PC-3 (cell line): ENCODE measurements at places on chromosomes 12 and 14. TPM values are rescaled to one million over a fixed set of nuclear protein-coding genes. Genes with fewer than 3 reads are reported as not detected.

GRCh38 chr14:99677231-99678140 is 6.6 kb upstream of the CYP46A1 start:
- DNase-seq, result no peak
- H3K27me3 ChIP-seq, result no peaks in the 10 kb centered on the region
- no peak overlapping the region for H3K27ac ChIP-seq
- H3K4me1 ChIP-seq, result no peaks in the 10 kb centered on the region; the same call in 1 of the 2 replicates
- H3K4me3 ChIP-seq, result no peak overlapping the region

- peaks cover 53% of the 10 kb centered on the region for H3K36me3 ChIP-seq
- no peaks in the 10 kb centered on the region for H3K27me3 ChIP-seq
- H3K27ac ChIP-seq, result peak overlapping the region; percentile 76
- no peak overlapping the region; the same call in 1 of the 2 replicates for H3K4me3 ChIP-seq
These were observed 11.9 kb downstream of the NAA25 start for GRCh38 chr12:112096667-112097066.

DNA sequence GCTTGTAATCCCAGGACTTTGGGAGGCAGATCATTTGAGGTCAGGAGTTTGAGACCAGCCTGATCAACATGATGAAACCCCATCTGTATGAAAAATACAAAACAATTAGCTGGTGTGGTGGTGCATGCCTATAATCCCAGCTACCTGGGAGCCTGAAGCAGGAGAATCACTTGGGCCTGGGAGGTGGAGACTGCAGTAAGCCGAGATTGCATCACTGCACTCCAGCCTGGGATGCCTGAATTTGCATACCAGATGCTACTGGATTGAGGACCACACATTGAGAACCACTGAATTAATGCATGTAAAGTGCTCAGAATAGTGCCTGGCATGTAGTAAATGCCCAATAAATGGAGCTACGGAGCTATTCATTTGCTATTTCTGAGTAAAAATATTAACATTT is 14.9 kb upstream of the MYH7 start:
- no peak overlapping the region for H3K4me3 ChIP-seq
- H3K4me1 ChIP-seq, result no peaks in the 10 kb centered on the region
- H3K27ac ChIP-seq, result no peak overlapping the region
- no peak for DNase-seq
- no peaks in the 10 kb centered on the region for H3K36me3 ChIP-seq

DNA sequence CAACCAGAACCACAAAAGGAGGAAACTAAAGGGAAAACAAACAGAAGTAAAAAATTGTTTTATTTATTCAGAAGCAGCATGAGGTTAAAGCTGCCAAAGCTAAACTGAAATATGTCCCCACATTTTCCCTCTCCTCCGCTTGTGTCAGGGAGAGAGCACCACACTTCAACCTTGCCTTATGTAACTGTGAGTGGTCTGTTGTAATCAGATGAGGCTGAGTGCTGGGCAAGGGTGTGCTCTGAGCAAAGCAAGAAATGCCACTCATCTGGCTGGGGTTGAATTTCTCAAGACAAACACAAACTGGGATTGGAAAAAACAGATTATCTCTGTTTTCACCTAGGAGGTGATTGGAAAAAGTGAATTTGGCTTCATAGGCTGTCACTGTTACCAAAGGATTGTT is 12.2 kb downstream of the CAPZA3 start:
- H3K27ac ChIP-seq, result no peak overlapping the region
- H3K36me3 ChIP-seq, result no peaks in the 10 kb centered on the region
- no peak overlapping the region for H3K4me3 ChIP-seq

GRCh38 chr12:75754141-75754540 is 242.7 kb upstream of the KRR1 start:
- no peak overlapping the region for H3K27ac ChIP-seq
- no peaks in the 10 kb centered on the region for H3K27me3 ChIP-seq
- no peak overlapping the region for H3K4me3 ChIP-seq
- peaks cover 3% of the 10 kb centered on the region; the same call in 1 of the 2 replicates for H3K4me1 ChIP-seq
- no peaks in the 10 kb centered on the region for H3K36me3 ChIP-seq
- DNase-seq, result no peak

The GALNT16 gene
- 0.17 and 0.33 TPM in 2 replicates for total RNA-seq

The C12orf60 gene
- 0.29 and 0.47 TPM in 2 replicates for total RNA-seq

DNA sequence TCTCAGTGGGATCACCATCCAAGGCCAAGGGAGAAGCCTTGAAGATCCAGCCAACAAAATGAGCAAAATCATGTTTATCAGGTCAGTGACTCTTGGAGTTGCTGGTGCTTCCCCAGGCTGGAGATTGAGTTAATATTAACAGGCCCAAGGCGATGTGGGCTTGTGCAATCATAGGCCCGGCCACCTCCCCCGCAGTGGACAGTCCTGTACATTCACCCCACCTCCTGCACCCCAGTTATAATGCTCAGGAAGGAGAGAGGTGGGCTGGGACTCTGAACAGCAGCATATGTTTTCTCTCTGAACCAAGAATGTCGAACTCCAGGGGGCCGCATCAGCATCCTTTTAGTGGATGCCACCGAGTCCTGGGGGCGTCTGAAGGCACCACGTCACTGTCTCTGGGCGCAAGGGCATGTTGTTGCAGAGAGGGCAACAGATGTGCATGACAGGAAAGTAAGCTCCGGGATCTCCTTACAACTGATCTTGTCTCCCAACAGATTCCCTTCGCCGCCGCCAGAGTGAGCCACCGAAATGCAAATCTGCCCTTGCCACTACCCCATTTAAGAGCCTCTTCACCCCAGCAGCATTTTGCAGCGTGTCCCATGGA is 32.2 kb upstream of the SERPINA6 start:
- H3K36me3 ChIP-seq, result no peaks in the 10 kb centered on the region
- H3K4me1 ChIP-seq, result no peaks in the 10 kb centered on the region
- no peak overlapping the region for H3K27ac ChIP-seq
- no peaks in the 10 kb centered on the region for H3K27me3 ChIP-seq
- H3K4me3 ChIP-seq, result no peak overlapping the region

The RNASE7 gene
- not detected in 2 replicates for total RNA-seq

The NELL2 gene
- total RNA-seq, result 0.80 TPM in 1 of 2 replicates, not detected in the other

GRCh38 chr14:96077983-96078624 is 38.9 kb downstream of the C14orf132 start:
- no peaks in the 10 kb centered on the region for H3K36me3 ChIP-seq
- H3K4me3 ChIP-seq, result no peak overlapping the region
- H3K27me3 ChIP-seq, result peaks cover 31% of the 10 kb centered on the region; the same call in 1 of the 2 replicates
- DNase-seq, result no peak
- peaks cover 3% of the 10 kb centered on the region for H3K4me1 ChIP-seq
- H3K27ac ChIP-seq, result no peak overlapping the region

- H3K4me1 ChIP-seq, result peaks cover 29% of the 10 kb centered on the region
- no peak overlapping the region for H3K4me3 ChIP-seq
- no peaks in the 10 kb centered on the region for H3K36me3 ChIP-seq
- no peak overlapping the region for H3K27ac ChIP-seq
- H3K27me3 ChIP-seq, result no peaks in the 10 kb centered on the region
These were observed 137.2 kb upstream of the ARHGAP5 start for GRCh38 chr14:31939934-31940333.

The ANKS1B gene
- 0.07 and 0.98 TPM in 2 replicates for total RNA-seq

The IFT81 gene
- 7.2 and 10.1 TPM in 2 replicates for total RNA-seq

- H3K36me3 ChIP-seq, result no peaks in the 10 kb centered on the region
- peak; percentile 92 for DNase-seq
- H3K27me3 ChIP-seq, result no peaks in the 10 kb centered on the region
- peaks cover 51% of the 10 kb centered on the region for H3K4me1 ChIP-seq
These were observed 31.2 kb upstream of the KLC1 start for GRCh38 chr14:103597623-103598377.

- no peak for DNase-seq
- peaks cover 26% of the 10 kb centered on the region for H3K27me3 ChIP-seq
- no peak overlapping the region for H3K27ac ChIP-seq
- no peak overlapping the region for H3K4me3 ChIP-seq
- H3K36me3 ChIP-seq, result no peaks in the 10 kb centered on the region
These were observed 10.3 kb upstream of the PPP4R4 start for GRCh38 chr14:94163796-94164195.

The TAS2R7 gene
- total RNA-seq, result not detected in 2 replicates

- no peak overlapping the region for H3K27ac ChIP-seq
- no peaks in the 10 kb centered on the region for H3K4me1 ChIP-seq
- H3K27me3 ChIP-seq, result peaks cover under 1% of the 10 kb centered on the region; the same call in 1 of the 2 replicates
- H3K36me3 ChIP-seq, result no peaks in the 10 kb centered on the region
- DNase-seq, result no peak
These were observed 67.7 kb upstream of the NTF3 start for GRCh38 chr12:5364036-5364770.

DNA sequence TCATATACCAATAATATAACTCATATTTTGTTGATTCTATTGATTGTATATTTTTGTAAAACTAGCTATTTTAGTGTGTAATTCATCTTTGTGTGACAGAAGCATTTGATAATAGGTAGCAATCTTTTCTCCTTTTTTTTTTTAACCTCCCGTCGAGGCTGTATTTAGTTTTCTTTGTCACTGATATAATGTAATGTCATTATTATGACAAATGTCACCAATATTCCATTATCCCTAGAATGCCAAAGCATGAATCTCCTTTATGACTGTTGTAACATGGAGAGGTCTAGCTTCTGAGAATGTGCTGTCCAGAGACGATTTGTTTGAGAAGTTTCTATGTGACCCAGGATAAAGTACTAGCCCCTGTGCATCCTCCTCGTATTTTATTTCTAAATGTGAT is 639.0 kb upstream of the ATXN7L3B start:
- H3K4me1 ChIP-seq, result 0 out of 2 replicates have a peak, but pooled peaks cover 9% of the 10 kb centered on the region
- no peak overlapping the region for H3K27ac ChIP-seq
- no peaks in the 10 kb centered on the region for H3K27me3 ChIP-seq
- no peaks in the 10 kb centered on the region for H3K36me3 ChIP-seq
- no peak for DNase-seq
- no peak overlapping the region for H3K4me3 ChIP-seq

- DNase-seq, result no peak
- no peaks in the 10 kb centered on the region for H3K27me3 ChIP-seq
- no peaks in the 10 kb centered on the region for H3K4me1 ChIP-seq
- no peak overlapping the region for H3K27ac ChIP-seq
- no peak overlapping the region for H3K4me3 ChIP-seq
These were observed 81.2 kb downstream of the PRKD1 start for GRCh38 chr14:29846339-29847055.

- H3K4me1 ChIP-seq, result no peaks in the 10 kb centered on the region
- H3K27ac ChIP-seq, result no peak overlapping the region
- no peaks in the 10 kb centered on the region for H3K36me3 ChIP-seq
- H3K4me3 ChIP-seq, result no peak overlapping the region
- H3K27me3 ChIP-seq, result no peaks in the 10 kb centered on the region
These were observed 111.6 kb upstream of the NOS1 start for GRCh38 chr12:117472983-117473382.

The TC2N gene
- total RNA-seq, result 3.7 and 6.2 TPM in 2 replicates

- DNase-seq, result no peak
- no peak overlapping the region for H3K27ac ChIP-seq
- H3K4me1 ChIP-seq, result peaks cover 16% of the 10 kb centered on the region
- no peaks in the 10 kb centered on the region for H3K36me3 ChIP-seq
- no peak overlapping the region for H3K4me3 ChIP-seq
- H3K27me3 ChIP-seq, result no peaks in the 10 kb centered on the region
These were observed 5.0 kb upstream of the RAPGEF3 start for GRCh38 chr12:47763481-47764346.

The OVCH1 gene
- not detected in 2 replicates for total RNA-seq

DNA sequence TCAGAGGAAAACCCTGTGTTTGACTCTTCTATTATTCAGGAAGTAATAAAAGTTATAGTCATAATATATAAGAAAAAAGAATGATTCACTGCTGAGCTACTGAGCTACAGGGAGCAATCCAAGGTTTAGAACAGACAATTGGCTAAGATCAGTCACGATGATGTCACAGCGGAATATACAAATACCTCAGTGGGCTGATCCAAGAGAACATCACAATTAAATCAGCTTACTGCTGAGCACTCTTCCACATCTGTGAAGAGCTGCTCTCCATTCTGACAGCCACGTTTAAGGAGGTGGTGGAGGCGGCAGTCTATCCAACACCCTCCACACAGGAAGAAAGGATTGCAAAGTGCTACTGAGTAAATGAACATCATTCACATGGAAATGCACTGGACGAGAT is 271.0 kb downstream of the APAF1 start:
- no peaks in the 10 kb centered on the region for H3K36me3 ChIP-seq
- peaks cover 30% of the 10 kb centered on the region; the same call in 1 of the 2 replicates for H3K27me3 ChIP-seq
- H3K4me3 ChIP-seq, result no peak overlapping the region
- peaks cover 9% of the 10 kb centered on the region; the same call in 1 of the 2 replicates for H3K4me1 ChIP-seq
- H3K27ac ChIP-seq, result no peak overlapping the region
- DNase-seq, result peak; percentile 62

- no peak overlapping the region for H3K27ac ChIP-seq
- DNase-seq, result no peak
- no peaks in the 10 kb centered on the region for H3K27me3 ChIP-seq
- no peaks in the 10 kb centered on the region for H3K4me1 ChIP-seq
These were observed 5.7 kb upstream of the CLEC14A start for GRCh38 chr14:38261620-38262019.

DNA sequence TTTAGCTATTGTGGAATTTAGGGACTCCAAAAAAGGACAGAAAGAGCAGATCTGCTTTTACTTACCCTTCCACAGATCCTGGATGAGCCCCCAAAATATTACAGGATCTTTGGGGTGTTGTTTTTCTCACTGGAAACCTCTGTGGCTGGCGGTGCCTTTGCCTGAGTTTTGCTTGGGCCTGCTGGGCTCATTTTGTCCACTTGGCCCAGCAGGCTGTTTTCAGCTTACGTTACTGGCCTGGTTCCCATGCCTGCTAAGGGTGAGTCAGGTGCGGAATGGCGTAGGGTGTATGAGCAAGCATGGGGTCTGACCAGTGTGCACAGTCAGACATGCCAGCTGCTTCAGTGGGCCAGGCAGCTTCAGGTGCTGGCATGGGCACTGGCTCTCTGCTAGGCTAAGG is 45.8 kb downstream of the HSD17B6 start:
- peak overlapping the region; percentile 43 for H3K27ac ChIP-seq
- no peaks in the 10 kb centered on the region for H3K27me3 ChIP-seq
- no peaks in the 10 kb centered on the region for H3K36me3 ChIP-seq
- no peak overlapping the region for H3K4me3 ChIP-seq
- peak; percentile 86 for DNase-seq
- peaks cover 6% of the 10 kb centered on the region for H3K4me1 ChIP-seq

DNA sequence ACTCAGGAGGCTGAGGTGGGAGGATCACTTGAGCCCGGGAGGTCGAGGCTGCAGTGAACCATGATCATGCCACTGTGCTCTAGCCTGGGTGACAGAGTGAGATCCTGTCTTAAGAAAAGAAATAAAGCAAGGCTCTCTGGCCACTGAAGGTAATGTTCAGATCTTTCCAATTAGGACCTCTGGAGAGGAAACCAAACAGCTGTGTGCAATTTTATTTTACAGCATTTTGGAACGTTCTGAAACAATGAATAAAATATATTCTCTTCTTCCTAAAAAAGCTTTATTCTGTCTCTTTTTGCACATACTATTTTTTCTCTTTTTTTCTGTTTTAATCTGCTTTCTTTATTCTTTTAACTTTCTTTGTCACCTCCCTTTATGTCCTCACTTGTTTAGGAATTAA is 5.0 kb upstream of the YBX3 start:
- H3K4me3 ChIP-seq, result no peak overlapping the region
- H3K27me3 ChIP-seq, result no peaks in the 10 kb centered on the region
- peaks cover 23% of the 10 kb centered on the region for H3K4me1 ChIP-seq
- H3K27ac ChIP-seq, result no peak overlapping the region
- no peaks in the 10 kb centered on the region for H3K36me3 ChIP-seq
